ENCODE measurements at places on chromosomes 2 and 18.

GRCh38 chr18:5145168-5145825 is 51.8 kb downstream of the AKAIN1 start:
- DNase-seq = no peak

- no peak for DNase-seq
Observed at GRCh38 chr2:100416397-100416934, 1.0 kb downstream of the CHST10 start.

DNA sequence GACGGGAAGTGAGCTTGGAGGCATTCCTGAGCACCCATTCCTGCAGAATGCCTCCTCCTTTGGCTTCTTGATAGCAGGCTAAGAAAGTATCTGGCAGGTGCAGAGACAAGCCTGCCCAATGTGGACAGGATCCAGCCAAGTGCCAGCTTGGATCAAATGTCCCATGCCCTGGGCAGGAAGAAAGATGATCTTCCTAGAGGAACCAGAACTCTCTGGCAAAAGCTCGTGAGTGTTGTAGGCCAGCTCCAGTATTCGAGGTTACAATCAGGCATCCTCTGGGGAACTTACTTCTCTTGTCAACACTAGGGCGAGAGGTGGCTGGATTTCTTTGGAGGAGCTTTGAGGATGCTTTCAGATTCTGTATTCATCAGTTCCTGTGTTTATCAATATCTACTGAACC is 29.9 kb upstream of the PDIA6 start:
- DNase-seq = no peak

DNA sequence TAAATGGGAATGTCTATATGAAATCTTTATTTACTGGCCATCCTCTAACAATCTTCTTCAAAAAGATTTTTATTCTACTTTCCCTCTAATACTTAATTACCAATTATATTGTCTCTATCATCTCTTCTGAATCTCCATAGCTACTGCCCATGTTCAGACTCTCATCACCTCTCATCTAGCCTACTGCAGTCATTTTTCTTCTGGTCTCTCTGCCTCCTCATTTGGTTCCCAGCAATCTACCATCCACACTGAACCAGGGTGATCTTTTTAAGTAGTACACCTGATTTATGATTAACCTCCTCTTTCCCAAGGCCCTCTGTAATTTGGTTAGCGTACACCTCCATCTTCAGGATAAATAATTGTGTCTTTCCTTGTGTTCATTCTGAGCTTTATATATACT is 57.6 kb downstream of the NCKAP1 start:
- DNase-seq = no peak

- no peak for DNase-seq
Observed at GRCh38 chr18:61402726-61403125, 69.5 kb downstream of the CDH20 start.

DNA sequence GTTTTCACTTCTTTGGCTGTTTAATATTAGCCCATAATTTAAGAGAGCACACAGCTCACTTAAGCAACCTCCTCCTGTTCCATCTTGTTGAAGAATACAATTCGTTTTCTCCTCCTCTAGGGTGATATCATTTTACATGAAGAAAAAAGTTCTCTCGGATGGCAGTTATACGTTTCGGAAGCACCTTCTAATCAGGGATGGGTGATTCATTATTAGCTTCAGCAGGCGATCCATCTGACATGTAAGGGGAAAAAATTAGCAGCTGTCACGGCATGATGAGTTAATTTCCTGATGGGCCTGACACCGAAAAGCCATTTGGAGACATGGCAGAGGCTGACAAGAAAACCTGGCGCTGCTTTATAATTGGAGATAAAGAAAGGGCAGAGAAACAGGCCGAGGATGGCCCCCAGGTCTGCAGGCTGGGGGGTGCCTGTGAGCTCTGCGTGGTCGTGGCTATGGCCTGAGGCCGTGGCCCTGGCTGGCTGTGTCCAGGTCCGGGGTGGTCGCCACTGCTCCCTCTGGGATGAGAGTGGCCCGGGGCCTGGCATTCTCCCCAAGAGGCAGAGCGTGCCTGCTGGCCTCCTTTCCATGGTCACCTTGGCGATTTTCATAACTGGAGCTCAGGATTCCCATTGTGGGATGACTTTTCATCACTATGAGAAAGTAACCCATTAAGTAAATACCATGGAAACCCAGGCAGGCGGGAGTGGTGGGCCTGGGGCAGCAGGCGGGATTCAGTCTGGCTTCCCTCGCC is 140.1 kb downstream of the PTGR3 start:
- no peak for DNase-seq

DNA sequence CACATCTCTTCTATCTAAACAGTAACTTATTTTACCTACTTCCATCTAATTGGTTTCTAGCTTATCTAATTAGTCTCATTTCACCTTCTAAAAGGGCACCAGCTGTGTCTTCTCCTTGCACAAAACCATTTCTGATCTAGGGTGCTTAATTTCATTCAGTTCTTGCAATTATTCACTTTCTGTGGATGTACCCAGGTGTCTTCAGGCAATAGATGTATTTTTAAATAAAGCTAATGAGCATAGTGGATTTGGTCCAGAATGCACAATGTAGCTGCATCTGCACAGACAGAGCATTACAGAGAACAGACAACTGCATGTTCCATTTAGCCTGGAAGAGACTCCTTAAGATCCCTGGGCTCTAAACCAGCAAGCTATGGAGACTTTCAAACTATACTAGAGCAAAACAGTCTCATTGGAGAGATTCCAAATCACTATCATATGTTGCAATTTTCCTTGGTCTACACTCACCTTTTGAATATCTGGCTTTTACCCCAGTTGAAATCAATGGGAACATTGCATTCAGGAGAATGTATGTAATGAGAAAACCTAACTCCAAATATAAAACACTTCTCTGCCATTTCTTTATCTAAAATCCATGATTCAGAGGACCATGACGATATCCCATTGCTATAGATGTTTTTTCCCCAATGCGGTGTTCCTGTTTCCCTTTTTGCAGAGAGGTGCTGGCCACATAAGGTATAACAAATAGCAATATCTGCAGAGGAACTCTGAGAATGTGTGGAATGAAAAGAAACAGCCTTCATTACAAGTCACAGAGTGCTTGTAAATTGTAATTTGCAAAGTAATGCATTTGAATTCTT is 3.5 kb upstream of the RFX8 start:
- no peak for DNase-seq

DNA sequence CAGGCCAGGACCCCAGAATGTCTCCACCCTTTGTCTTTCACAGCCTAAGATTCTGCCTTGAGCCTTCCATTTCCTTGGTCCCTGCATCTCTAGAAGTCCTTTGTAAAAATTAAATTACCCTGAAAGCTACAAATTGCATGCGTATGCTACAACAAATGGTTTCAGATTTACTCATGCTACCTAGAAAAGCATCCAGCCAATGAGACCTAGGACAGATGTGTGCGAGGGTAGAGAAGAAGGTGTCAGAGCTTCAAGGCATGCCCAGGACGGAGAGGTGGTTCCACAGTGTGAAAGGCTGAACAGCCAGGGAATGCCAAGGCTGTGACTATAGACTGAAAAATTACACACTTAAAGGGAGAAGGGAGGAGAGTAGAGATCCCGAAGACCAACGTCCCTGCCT is 40.2 kb downstream of the CCBE1 start:
- DNase-seq = no peak

- no peak for DNase-seq
Observed at GRCh38 chr2:189143925-189144324, 35.6 kb downstream of the COL5A2 start.

DNA sequence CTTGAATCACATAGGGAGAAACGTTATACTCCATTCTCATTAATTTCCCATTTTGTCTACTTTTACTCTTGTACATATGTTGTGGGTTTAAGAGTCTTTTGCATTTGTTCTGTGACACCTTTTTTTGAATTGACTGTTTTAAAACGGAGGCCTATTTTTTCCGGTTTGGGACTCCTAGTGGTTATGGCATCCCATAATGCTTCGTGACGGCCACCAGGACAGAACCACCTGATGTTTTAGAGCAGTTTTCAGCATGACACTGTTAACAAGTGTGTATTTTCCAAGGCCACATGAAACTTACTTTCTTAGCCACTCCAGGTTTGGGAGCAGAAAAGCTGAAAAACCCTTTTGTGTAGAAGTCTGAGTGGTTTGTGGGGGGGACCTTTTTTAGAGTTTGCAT is 8.4 kb downstream of the SOX11 start:
- DNase-seq = no peak

- no peak for DNase-seq
Observed at GRCh38 chr2:235371018-235371417, 122.8 kb upstream of the AGAP1 start.

DNA sequence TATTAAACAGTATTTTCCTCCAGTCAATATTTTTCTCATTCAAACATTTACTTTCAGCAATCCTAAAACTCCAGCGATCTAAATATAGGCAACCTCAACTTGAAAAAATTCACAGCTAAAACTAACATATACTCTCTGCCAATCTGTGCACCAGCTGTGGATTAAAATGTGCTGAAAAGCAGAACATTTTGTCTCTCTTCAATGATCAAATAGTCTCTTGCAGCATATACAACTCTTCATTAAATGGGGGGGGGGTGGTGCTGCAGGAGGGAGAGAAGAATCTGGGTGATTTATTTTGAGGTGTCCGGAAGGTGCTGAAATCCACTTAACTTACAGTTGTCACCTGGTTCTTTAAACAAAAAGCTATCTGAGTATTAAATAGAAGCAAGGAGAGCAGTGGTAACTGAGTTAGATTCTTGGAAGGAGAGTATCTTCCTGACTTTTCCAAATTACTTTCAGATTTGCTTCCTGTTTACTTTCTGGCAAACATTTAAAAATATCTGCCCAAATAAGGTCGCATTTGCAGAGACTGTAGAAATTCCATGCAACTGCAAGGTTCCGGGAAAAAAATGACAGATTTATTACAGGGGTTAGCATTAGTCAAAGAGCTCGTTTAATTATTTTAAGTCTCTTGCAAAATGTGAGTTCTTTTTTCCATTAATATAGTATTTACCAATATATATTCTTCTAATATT is 904.7 kb upstream of the ACVR2A start:
- no peak for DNase-seq

DNA sequence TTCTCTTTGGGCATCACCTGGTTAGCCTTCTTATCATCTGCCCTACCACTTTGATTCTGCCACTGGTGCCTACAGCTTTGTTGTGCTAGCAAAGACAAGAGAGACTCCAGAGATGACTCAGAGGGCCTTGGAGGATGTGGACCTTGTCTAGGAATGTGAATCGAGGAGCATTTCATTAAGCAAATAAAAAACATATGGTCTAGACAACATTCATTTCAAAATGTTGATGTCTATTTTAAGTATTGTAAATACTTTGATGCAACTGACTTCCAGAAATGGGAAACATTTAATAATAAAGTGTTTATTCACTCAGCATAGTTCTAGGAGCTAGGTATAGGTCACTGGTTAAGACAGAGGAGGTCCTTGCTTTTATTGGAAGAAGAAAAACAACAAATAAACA is 195.5 kb downstream of the CDCA7 start:
- DNase-seq = no peak

DNA sequence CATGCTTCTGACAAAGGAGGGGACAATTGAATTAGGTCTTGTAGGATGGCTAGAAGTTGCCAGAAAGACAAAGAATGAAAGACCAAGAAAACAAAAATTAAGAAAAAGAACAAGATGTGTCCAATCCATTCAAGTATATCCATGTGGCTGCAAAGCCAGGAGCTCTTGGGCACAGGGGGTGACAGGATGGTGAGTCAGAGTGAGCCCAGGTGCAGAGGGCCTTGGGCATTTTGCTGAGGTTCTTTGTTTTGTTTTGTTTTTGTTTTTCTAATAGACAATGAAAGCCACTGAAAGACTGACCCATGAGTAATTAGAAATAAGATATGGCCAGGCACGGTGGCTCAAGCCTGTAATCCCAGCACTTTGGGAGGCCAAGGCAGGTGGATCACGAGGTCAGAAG is 104.6 kb upstream of the KLHL29 start:
- DNase-seq = no peak

DNA sequence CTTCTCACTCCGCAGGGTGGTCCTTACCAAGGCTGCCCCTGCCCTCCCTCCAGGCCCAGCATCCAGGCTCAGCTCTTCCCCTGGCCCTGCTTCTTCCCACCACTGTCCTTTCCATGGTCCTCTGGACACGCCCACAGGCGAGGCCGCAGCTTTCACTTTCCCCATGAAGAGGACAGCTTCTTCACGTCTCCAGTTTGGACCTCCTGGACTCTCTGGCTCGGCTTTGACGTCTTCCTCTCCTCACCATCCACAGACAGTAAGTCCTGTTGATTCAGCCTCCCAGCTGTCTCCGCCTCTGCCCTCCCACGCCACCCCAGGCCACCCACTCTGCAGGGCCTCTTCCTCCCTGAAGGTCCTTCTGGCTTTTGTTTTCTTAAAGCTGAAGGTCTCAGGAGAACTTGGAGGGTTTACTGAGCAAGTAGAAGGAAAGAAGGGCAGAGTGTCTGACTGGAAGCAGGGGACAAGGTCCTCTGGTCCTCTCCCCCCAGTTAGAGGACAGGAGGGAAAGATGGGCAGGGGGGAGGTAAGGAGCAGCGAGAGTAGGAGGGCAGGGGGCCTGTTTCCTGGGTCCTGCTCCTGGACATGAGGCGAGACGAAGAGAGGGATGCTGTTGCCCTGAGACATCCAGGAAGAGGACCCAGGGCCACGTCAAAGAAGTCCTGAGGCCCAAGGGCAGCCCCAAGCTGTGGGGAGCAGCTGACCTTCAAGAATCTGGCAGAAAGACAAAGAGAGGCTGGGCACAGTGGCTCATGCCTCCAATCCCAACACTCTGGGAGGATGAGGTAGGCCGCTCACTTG is 24.7 kb upstream of the NMUR1 start:
- DNase-seq = no peak
